Suppressor macrophage treated with lipopolysaccharide for 4 hours (primary cell): ENCODE measurements at places on chromosomes 1 and 21.

- peak; percentile 11 for DNase-seq
Observed at GRCh38 chr21:26732432-26733221, 112.6 kb downstream of the ADAMTS1 start.

DNA sequence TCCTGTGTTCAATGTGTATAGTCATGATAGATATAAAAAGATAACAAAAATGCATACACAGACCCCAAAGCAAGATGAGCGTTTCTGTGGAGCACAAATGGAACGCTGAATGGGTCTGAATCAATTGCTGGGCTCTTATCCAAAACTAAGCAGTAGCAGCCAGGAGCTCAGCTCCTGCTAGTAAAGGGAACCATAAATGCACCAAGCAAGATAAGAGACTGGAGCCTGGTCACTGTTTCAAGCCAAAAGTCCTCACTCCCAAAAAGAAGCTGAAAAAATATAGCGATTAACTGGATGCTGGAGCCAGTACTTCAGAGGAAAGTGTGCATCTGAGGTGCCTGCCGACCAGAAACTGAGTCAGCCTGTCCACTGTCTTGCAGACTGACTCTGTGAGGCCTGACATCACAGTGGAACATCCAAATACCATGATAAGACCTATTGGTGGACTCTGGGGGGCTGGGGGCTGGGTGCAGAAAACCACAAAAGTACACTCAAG, 68.9 kb downstream of the LRRC8C start:
- DNase-seq: no peak

- no peak for DNase-seq
Observed at GRCh38 chr1:151553659-151554058, 13.6 kb downstream of the TUFT1 start.

GRCh38 chr1:231923491-231924041, 297.0 kb downstream of the DISC1 start:
- DNase-seq: peak; percentile 23

DNA sequence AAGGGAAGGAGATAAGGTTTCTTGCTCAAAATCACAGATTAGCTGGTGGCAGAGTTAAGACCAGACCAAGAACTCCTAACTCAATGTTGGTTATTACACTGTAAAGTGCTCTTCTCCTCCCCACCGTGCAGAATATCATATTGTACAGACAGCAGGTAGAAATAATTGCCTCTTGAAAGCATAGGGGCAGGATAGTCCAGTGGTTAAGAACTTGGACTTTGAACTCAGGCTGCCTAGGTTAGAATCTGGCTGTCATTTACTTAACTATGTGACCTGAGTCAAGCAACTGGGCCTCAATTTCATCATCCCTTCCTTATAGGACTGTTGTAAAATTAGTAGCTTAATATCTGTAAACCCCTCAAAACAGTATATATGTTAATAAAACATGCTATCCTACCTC, 114.9 kb upstream of the HIVEP3 start:
- DNase-seq: no peak

GRCh38 chr1:224780736-224781135, 148.7 kb upstream of the DNAH14 start:
- no peak for DNase-seq

DNA sequence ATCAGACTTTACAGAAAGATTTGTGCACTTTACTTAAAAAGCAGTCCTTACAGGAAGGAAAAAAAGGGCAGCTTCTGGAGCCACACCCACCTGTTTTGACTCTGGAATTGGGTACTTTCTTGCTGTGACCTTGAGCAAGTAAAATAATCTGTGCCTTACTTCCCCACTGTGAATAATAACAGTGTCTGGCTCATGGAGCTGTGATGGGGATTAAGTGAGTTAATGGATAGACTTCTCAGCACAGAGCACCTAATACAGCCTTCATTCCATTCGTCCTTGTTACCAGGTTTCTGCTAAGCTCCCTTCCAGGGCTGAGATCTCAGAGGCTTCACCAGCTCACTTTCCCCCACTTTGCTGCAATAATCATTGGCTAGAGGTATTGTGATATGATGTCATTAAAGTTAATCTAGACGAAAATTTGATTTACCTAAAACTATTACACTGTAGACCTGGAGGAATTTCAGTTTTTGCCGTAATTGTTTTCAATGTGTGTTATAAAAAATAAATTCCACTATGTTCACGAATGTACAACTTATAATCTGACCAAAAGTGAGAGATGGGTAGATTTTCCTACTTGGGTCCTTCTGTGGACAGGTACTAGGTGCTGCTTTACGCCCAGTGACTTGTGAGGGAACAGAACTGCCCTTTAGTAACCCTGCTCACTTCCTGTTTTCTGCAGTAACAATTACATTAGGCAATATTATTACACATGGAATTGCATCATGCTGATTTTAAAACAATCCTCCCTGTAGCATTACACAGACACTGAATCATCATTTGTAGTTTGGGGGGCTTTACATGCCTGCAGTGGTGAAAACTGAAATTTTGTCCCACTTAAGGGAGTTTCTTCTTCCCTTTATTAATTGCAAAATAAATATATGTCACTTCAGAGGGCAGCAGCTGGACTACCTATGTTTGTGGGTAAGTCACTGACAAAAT, 19.7 kb upstream of the ABCG1 start:
- DNase-seq: peak; percentile 91

- no peak for DNase-seq
Observed at GRCh38 chr1:106678279-106679050, 378.0 kb upstream of the PRMT6 start.

GRCh38 chr1:172704001-172704400, 45.1 kb downstream of the FASLG start:
- no peak for DNase-seq

DNA sequence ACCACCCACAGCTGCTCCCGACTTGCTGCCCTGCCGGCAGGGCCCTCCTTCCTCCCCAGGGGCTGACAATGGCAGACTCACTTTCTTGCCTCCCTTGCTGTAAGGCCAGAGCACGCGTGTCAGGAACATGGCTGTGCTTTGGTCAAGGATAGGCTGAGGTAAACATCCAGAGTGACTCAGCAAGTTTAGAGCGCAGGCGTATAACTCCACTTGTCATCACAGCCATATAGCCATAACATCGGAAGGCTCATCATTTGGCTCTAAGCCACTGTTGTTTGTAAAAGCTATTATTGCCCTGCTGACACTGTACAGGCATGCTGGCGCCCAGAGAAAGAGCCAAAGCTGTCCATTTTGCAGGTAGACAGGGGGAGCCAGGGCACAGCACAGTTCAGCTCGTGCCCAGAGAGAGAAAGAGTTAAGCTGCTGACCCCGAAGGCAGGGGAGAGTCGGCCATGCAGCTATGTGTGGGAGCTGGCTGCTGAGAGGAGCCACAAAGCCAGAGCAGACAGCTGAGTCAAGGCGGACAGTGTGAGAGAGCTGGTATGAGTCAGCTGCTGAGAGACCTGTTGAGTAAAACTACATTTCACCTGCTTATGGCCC, 60.6 kb downstream of the GNG4 start:
- DNase-seq: no peak

DNA sequence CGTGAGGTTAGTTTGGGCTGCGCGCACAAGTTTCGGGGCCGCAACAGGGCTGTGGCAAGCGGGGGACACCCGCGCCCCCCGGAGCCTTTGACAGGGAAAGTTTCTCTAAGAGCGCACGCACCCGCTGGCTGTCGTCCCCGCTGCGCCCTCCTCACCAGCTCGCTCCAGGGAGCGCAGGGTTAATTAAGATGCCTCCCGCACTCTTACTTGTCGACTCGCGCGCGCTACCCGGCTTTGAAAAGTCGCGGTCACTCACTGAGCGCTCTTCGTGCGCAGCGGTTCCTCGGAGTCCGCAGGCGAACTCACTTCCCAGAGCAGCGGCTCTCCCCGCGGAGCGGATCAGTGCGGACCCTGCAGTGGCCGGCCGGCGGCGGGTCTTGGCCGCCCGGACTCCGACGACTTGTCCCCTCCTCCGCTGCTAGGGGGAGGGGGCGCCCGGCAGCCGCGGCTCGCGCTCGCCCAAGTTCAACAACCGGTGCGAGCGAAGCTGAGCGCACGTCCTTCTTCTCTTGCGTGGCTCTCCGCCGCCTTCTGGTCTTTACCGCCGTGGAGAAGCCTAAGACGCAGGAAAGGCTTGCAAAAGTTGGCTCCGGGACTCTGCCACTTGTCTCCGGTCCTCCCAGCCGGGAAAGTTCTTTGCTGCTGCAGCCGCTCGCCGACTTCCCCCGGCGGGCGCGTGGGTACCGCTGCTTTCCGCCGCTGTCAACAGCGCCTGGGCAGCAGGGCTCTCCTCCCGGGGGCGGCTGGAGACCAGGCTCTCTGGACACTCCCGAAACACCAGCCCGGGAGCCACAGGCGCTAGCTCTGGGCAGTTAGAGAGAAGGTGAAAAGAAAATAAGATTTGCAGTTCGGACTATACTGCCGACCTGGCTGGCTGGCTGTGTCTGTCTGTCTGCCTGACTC, 506 bp downstream of the JUN start:
- DNase-seq: peak; percentile 67

GRCh38 chr1:212433577-212434462, 1.1 kb downstream of the NENF start:
- no peak for DNase-seq

DNA sequence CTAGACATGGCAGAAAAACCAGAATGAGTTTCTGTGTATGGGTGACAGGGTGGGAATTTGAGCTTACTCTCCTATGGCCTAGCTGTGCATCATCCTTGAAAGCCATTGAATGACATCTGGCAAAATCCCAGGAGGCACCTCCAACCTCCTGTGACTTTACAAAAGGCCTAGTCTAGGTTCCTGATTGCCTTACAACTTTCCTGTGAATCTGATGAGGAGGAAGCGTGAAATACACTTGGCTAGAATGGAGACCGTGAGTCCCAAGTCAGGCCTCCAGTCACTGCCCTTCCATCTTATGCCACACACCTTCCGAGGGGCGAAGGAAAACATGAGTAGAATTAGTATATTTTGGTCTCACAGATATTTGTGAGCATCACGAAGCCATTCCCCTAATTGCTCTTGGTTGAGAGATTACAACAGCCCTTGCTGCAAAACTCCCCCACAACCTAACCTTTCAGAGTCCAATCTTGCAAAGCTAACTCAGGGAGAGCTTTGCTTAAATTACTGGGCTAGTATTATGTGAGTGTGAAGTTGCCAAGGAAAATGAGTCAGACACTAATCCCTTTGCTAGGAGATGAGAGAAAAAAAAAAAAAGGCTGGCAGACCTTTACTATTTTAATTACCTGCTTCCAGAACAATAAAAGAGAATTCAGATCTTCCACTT, 36.3 kb upstream of the PAXBP1 start:
- DNase-seq: no peak

DNA sequence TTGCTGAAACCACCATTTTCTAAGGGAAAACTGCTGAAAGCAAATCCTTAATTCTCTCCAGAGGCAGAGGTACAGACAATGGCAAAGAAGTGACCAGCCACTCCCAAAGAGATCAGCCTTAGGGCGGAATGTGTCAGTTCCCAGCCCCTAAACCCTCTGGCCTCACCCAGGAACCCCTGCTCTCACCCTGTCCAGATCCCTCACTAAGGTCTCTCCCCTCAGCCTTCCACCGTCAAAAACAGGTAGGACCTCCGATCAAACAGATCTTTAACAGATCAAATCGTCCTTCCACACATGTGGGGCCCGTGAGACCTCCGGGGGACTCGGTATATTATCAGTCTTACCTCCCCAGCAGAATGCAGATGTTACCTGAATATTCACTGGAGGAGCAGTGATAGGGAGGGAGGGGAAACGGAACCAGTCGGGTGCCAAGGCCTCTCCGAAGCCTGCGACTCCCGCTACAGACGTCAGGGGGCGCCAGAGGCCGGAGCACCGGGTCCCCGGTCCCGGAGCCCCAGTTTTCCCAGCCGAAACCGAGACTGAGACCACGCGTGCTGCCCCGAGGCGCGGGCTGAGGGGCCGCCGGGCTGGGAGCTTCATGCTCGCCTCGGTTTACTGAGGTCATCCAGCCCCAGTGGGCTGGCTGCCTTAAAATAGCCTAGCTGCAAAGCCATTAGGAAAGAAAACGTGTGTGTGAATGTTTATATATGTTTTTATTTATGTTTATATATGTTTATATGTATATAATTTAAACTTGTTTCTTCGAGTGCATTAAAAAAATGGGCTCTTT, 23.6 kb downstream of the GPA33 start:
- DNase-seq: peak; percentile 84

GRCh38 chr1:6953907-6954364, 168.7 kb downstream of the CAMTA1 start:
- DNase-seq: no peak

- DNase-seq: no peak
Observed at GRCh38 chr1:155008015-155008941, 5.7 kb downstream of the ZBTB7B start.

GRCh38 chr1:112268408-112268807, 127.6 kb upstream of the CTTNBP2NL start:
- DNase-seq: no peak

- DNase-seq: no peak
Observed at GRCh38 chr1:220269036-220269435, 3.2 kb downstream of the RAB3GAP2 start.

DNA sequence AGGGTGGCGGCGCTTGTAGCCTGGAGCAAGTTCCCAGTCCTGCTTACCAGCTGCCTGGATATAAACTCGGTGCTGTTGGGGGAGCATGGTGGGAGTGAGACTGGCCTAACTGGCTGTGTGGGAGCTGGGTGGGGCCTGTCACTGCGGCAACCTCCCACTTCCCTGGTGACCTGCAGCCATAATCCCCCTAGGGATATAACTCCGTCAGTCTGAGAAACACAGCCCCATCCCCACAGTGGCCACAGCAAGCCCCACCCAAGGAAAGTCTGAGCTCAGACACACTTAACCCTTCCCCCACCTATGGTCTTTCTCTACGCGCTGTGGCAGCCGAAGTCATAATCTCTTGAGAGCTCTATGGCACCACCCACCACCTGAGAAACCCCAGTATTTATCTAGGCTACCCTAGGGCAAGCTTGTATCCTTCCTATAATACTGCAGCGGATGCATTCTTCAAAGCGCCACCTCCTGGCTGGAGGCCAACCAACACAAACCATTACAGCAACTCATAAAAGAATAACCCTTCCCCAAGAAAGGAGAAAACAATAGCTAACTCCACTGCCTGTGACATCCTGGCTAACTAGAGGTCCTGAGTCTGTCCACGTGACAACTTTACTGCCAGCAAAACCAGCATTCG, 57.4 kb downstream of the ZNF648 start:
- no peak for DNase-seq

- peak; percentile 2 for DNase-seq
Observed at GRCh38 chr21:36756527-36756926, 57.6 kb downstream of the SIM2 start.

DNA sequence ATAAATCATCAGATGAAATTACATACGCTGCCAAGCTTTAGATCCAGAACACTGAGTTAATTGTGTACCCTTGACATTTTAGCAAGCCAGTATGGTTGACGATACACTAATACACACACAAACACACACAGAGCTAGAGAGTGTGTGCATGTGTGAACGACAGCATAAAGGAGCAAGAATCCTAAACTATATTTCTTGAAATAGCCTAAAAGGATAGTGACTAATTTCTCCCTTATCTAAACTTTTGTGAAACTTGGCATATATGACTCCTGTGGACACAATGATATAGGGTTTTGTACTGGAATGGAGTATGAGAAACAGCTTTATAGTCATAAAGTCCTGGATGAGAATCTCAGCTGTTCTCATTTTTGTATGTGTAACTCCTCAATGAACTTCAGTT, 65.1 kb upstream of the DMRTA2 start:
- no peak for DNase-seq
